ENCODE measurements at places on chromosomes 16 and 17. TPM values are rescaled to one million over a fixed set of nuclear protein-coding genes. Genes with fewer than 3 reads are reported as not detected.

DNA sequence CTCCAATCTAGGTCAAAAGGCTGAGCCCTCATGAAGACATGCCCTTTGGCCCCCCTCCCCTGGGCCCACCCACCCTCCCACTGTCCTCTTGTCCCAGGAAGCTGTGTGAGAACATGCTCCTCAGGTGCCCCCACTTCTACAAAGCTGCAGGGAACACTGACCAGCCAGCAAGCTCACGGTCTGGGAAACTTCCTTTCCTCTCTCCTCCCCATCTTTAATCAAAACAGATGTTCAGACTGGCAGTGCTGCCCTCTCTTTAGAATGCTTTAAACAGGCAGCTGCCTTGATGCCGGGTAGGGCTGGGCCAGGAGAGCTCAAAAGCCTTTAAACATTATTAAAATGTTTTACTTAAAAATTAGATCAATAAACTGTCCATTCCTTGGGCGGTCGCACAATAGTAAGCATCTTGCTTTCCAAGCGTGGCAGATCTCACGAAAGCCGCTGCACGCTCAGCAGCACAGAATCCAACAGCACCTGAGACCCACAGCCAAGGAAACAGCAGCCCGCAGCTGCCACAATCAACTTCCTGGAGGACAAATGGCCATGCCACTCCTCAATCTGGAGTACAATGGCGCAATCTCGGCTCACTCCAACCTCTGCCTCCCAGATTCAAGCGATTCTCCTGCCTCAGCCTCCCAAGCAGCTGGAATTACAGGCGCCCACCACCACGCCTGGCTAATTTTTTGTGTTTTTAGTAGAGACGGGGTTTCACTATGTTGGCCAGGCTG is 399.2 kb downstream of the SLC39A11 start:
- no peaks in the 10 kb centered on the region for H3K36me3 ChIP-seq
- no peak overlapping the region for H3K4me3 ChIP-seq
- no peak overlapping the region for H3K27ac ChIP-seq
- H3K27me3 ChIP-seq: no peaks in the 10 kb centered on the region
- no peak for DNase-seq
- H3K4me1 ChIP-seq: no peaks in the 10 kb centered on the region

- H3K36me3 ChIP-seq: no peaks in the 10 kb centered on the region
- H3K4me3 ChIP-seq: no peak overlapping the region
- H3K4me1 ChIP-seq: peaks cover 9% of the 10 kb centered on the region
- H3K27me3 ChIP-seq: no peaks in the 10 kb centered on the region
These were observed 68.7 kb downstream of the HIC1 start for GRCh38 chr17:2123375-2124251.

GRCh38 chr17:74852237-74853047 is 7.2 kb downstream of the GRIN2C start:
- H3K4me3 ChIP-seq: no peak overlapping the region
- no peak for DNase-seq
- no peaks in the 10 kb centered on the region for H3K36me3 ChIP-seq
- H3K27ac ChIP-seq: no peak overlapping the region
- H3K4me1 ChIP-seq: peaks cover 10% of the 10 kb centered on the region

DNA sequence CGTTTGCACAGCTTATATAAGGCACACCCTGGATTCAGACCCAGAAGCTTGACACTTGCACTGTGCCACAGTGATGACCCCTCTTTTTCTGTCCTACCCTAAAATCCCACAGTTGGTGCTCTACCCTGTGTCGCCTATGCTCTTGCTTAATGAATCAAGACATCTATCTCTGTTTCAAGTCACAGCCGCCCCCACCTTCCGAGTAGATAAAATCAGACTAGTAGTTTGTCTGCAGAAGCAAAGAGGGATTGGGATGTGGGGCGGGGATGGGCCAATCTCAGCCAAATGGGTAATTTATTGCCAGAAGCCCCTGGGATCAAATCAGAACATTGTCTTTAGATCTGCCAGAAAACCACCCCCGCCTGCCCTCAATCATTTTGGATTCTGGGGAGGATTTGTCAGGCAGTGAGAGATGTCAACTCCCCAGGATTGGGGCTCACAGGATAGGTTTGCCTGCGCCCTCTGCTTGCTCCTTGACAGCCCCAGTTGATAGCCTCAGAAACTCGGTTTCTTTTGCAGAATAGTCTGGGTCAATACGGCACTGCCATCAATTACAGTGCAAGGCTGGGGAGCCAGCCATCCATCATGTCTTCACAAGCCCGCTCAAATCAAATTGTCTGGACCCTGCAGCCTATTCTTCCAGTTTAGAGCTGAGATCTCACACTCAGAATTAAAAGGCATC is 520.8 kb downstream of the GRIN2A start:
- H3K27ac ChIP-seq: no peak overlapping the region
- no peaks in the 10 kb centered on the region for H3K27me3 ChIP-seq
- H3K4me3 ChIP-seq: no peak overlapping the region
- no peak for DNase-seq

SMARCD2 gene
- total RNA-seq: 87.9 TPM

PPP4C gene
- 29.3 TPM for total RNA-seq

ALOX12 gene
- not detected for total RNA-seq

- peaks cover 5% of the 10 kb centered on the region for H3K27me3 ChIP-seq
- H3K4me1 ChIP-seq: peaks cover 36% of the 10 kb centered on the region
- no peak within 1 kb of the TSS for H3K27ac ChIP-seq
These were observed at the start of gene TMEM132E for GRCh38 chr17:34579017-34579946. Gene TMEM132E, plus strand, starts transcription at chr17:34579582. Its CDS starts 1,495 bp downstream, at chr17:34581077.

- no peak for DNase-seq
- H3K27ac ChIP-seq: no peak overlapping the region
- H3K27me3 ChIP-seq: no peaks in the 10 kb centered on the region
- no peaks in the 10 kb centered on the region for H3K4me1 ChIP-seq
- H3K4me3 ChIP-seq: no peak overlapping the region
These were observed 19.7 kb upstream of the MEIOC start for GRCh38 chr17:44636562-44636961.

ASB16 gene
- 3.9 TPM for total RNA-seq
